ENCODE measurements at places on chromosomes 12 and 14.

- DNase-seq = no peak
Observed at GRCh38 chr12:57604454-57604991, at the start of gene DTX3. Gene DTX3, plus strand, starts transcription at chr12:57604824. Its CDS starts 1,694 bp downstream, at chr12:57606518.

DNA sequence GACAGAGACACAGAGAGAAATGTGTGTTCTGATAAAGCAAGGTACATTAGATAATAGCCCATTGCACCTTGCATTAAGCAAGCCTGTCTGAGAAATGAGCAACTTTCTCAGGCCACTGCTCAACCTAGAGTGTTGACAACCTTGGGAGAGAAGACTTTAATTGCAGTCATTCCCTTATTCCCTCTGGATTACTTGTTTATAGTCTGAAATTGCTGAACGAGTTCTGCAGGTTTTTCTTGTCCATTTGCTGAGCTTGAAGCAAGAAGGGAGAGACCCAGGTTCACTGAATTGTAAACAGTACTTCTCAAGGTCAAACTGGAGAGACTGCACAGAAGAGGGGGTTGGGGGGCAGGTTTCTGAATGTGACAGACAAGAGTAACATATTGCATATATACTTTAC lies 159.4 kb upstream of the PLEKHG7 start:
- DNase-seq = no peak

GRCh38 chr12:70040141-70040540 lies 203.1 kb upstream of the CNOT2 start:
- no peak for DNase-seq

GRCh38 chr12:100359822-100360221 lies 2.9 kb downstream of the SLC17A8 start:
- no peak for DNase-seq

DNA sequence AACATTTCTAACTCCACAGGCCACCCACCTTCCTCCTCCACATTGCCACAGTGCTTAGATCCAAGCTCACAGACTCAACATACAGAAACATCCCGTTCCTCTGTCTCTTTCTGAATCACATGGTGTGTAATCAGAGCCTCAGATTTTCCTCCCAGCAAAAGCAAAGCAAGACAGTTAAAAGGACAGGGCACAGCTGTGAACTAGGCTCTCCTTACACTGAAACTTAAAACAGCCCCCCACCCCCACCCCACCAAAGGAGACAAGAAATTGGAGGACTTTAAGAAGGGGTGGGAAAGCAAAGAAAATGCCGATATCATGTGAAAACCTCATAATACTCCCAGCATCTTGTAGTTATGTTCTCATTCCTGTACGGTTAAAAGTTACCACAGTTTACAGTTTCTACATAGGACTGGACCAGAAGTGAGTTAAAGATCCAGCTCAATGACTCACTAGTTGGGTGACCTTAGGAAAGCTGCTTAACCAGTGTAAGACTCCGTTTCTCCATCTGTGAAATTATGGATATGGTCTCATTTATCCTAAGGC lies 4.8 kb downstream of the YBX3 start:
- no peak for DNase-seq

DNA sequence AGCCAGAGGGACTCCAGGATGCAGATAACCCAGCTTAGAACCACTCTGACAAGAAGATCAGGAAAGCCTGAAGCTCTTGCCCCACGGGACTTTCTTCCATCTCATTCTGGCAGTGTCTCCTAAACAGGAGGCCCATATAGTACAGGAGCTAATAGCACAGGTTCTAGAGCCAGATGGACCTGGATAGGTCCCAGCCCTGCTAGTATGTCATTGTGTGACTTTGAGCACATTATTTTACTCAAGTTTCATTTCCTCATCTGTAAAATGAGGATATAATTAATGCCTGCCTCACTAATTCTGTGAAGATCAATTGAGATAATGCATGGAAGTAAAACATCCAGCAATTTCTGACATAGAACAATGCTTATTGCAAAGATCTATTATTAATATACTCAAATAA lies 66.5 kb upstream of the GZMB start:
- DNase-seq = no peak

DNA sequence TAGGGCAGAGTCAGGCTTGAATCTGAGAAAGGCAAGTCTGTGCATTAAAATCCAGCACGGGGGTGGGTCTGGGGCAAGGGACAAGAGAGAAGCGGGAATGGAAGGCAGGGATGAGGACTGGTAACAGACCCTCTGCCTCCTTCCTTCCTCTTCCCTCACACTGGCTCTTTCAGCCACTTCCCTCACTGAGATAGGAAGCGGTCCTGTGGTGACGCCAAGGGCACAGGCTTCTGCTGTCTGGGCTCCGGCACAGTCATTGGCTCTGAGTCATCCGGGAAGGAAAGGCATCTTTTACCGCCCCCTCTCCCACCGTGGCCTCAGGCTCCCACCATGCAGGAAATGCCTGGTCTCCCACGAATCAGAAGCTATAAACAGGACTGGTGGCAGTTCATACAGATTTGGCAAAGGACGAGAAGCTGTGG lies 70.2 kb downstream of the ETV6 start:
- peak; percentile 59 for DNase-seq

GRCh38 chr12:1170411-1170810 lies 179.4 kb downstream of the ERC1 start:
- no peak for DNase-seq
